ENCODE measurements at places on chromosomes 3 and 15.
A peak's percentile ranks its signal among the peaks of the same experiment; 100 is the strongest.

DNA sequence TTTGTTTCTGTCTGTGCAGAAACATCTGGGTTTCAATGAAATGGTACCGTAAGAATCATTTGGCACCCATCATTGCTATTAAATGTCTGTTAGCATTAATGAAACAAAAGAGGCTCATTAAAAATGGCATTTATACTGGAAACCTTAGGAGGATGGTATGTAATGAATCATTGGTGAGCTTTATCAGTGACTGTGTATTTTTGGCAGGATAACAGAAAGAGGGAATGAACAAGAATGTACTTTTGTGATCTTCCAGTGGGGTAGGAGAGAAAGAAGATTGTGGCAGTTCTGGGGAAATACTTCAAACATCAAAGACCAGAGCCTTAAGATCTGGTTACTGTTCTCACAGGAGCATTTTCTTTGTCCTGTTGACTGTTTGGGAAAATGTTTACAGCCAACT, 4.7 kb upstream of the DCBLD2 start:
- no peak for DNase-seq

- DNase-seq, result no peak
These were observed 198.9 kb upstream of the LPP start for GRCh38 chr3:187954873-187955586.

DNA sequence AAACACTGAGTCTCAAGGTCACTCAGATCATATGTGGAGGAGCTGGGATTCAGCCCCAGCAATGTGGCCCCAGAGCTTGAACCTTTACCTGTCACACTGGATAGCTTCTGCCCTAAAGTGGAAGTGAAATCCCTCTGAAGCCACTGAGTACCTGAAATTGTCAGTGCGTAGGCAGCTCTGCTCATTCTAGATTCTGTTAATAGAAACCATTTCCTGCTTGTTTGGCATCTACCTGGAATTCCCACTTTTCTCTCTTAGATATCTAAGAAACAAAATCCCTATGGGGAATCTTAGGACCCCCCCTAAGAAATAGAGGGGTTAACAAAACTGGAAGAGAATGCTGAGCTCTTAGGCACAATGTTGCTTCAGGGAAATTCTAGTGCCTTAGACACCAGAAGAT, 29.8 kb downstream of the FBXL22 start:
- DNase-seq, result no peak

- no peak for DNase-seq
These were observed 517.3 kb downstream of the MECOM start for GRCh38 chr3:169146179-169146665.

DNA sequence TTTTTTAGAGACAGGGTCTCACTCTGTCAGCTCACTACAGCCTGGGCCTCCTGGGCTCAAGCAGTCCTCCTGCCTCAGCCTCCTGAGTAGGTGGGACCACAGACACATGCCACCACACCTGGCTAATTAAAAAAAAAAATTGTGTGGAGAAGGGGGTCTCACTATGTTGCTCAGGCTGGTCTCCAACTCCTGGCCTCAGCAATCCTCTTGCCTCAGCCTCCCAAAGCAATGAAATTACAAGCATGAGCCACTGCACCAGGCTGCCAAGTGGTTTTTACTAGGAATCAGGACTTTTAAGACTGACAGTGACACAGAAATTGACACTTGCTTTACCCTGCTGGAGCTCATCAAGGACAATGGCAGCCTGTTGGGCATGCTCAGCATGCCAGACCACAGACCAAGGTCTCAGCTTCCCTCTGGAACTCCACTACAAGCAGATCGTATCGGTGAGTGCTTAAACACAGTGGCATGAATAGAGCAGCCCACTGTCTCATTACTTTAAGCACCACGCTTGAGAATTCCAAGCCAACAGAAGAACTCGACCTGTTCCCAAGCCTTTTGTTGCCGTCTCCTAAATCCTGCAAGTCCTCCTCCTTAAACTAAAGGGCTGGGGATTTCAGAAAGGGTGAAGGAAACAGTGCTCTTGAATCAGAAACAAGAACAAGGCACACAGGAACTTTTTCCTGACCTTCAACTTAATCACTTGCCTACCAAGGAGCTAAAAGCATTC, 41.4 kb downstream of the EOMES start:
- no peak for DNase-seq

DNA sequence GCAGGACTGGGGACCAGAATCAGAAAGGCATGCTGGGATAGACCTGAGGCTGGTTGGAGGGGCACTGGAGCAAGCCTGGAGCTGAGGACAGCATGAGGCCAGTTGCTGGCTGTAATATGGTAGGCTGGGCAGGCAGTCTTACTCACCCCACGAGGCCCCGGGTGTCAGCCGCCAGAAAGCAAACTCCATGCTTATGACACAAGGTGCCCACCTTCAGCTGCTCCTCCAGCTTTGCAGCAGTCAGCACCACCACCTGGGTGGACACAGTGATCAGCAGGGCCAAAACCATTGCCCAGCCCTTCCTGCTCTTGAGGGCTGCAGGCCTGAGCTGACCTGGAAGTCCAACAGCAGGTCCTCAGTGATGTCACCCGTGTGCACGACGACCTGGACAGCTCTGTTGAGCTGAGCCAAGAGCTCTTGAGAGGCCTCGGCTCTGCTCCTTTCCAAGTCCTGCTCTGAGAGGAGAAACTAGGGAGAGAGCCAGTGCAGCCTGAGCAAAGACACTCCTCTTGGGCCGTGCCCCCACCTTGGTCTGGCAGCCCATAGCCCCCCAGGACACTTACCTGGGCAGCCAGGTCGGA, 747 bp downstream of the UBA7 start:
- DNase-seq, result no peak

GRCh38 chr15:101088788-101089578, 162.9 kb downstream of the CHSY1 start:
- DNase-seq, result no peak

DNA sequence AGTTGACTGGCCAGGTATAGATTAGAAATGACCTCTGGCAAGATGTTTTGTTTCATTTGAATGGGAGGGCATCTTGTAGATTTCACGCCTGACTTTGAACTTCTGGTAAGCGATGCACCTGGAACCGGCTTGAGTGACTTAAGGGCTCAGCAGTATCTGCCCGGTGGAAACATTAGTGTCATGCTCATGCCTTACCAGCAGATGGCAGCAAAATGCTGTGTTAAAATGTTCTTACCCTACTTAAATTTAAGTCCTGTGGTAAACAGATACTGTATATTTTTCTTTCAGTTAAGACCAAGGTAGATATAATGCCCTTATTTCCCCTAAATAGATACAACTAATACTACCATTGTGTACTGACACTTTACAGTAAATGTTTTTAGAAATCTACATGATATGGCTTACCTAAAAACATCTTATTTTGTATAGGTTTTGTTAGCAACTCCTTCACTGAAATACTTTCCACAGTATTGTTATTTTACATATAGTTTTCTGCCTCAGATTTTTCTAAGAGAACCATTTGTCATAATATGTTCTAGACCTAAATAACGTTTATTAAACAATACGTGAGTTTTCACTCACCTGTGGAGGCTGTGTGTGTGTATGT, 25.5 kb downstream of the ASB7 start:
- DNase-seq, result peak; percentile 31

DNA sequence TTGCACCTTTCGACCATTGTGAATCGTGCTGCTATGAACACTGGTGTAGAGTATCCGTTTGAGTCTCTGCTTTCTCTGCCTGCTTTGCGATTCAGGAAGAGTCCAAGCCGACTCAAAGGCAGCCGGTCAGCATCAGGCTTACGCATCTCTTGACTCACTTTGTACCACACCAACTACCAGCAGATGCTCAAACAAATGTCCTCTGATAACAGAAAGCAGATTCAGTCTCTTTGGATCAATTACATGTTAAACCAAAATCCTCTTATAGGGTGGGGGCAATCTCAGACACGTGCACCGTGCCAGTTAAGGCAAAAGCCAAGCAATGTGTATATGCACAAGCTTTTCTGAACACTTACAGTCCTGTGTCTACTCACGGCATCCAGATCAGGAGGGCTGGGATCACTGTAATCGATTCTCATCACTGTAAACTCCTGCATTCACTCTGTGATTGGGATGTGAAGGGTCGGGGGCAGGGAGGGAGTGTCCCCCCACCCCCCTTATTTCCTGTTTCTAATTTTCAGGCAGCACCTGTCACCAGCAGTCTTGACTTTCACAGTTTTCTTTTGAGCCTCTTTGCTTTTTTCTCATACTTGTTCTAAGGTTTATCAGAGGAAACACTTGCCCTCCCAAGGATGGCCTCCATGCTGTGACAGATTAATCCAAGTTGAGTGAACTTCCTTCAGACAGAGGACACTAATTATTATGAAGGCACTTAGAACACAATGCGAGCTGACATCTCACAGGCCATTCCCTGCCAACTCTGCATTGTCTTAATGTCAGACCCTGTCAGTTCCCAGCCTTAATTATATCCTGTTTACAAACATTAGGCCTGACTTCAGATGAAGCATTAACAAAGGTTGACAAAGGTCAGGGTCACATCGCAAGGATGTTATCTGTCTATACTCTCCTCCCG, 153.5 kb downstream of the MECOM start:
- no peak for DNase-seq

DNA sequence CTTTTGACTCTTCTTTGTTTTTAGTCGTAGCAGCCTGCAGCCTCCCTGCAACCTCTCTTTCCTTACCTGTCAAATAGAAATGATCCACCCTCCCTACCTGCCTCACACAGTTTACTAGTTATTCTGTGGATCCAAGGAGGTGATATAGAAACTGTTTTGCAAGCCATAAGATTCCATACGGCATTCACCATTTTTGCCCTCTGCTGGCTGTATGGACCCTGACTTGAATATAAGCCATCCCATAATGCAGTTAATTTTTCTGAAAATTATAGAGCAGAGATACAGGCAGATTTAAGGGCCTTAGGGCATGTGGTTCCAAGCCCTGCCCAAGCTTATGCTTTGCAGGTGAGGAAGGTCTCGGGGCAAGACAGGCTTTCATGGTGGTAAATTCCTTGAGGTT, 63.8 kb downstream of the CPN2 start:
- no peak for DNase-seq

DNA sequence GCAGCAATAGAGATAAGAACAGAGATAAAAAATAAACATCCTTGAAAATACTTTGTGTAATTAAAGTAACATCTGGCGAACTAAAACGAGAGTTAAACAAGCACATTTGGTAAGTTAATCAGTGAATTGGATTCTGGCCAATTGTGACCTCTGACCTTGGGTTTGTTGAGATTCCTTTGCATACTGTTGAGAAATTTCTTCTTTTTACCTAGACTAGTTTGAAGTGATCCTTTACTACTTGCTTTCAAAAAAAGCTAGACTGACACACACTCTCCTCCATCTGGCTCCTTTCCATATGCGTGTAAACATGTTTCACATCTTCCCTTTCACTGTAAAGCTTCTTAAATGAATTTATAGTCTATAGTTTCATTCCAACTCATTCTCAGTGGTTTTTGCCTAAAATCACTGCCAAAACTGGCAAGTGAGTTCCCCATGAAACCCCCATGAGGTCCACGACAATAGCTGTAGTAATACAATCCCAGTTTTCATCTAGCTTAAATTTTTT, 17.3 kb upstream of the GBE1 start:
- no peak for DNase-seq

- DNase-seq, result no peak
These were observed 2.4 kb upstream of the SEC62 start for GRCh38 chr3:169964176-169964575.

- DNase-seq, result no peak
These were observed 190.2 kb downstream of the SCAPER start for GRCh38 chr15:76714950-76715349.

DNA sequence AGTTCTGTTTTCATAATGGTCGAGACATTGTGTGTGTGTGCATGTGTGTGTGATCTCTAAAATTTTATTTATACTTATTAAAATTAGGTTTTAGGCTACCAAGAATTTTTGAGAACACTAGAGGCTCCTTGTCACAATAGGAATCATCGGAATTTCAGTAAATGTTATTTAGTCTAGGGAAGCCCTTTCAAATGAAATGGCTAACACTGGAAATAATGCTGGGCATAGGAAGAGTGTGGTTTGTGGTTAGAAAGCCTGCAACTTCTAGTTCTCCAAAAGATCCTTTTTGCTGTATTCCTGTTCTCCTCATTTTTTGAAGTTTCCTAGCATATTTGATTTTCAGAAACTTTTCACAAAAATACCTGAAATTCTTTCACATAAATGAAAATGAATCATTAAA, 92.5 kb upstream of the MBNL1 start:
- no peak for DNase-seq

DNA sequence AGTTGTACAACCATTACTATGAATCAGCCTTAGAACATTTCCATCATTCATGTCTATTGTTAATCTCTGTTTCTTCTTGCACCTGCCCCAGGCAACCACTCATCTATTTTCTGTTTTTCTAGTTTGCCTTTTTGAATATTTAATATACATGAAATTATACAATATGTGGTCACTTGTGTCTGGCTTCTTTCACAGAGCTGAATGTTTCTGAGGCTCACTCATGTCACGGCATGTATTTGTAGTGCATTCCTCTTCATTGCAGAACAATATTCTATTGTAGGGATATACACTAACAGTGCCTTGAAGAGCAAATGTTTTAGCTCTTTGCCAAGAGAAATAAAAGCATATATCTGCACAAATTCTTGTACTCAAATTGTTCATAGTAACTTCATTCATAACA, 32.9 kb downstream of the CERS3 start:
- no peak for DNase-seq

DNA sequence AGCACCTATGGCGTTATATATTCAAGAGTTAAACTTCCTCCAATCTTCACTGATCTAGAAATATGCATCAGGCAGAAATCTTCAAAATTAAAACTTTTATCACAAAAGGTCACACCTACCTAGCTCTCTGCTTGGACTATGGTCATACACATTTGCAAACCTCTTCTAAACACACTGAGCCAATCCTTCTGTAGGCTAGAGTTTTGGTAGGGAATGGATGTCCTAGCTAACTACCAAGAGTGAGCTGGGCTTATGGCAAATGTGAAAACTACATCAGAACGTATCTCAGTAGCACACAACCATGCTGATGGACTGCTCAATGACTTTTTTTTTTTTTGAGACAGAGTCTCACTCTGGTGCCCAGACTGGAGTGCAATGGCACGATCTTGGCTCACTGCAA, 29.6 kb downstream of the SETD2 start:
- no peak for DNase-seq

DNA sequence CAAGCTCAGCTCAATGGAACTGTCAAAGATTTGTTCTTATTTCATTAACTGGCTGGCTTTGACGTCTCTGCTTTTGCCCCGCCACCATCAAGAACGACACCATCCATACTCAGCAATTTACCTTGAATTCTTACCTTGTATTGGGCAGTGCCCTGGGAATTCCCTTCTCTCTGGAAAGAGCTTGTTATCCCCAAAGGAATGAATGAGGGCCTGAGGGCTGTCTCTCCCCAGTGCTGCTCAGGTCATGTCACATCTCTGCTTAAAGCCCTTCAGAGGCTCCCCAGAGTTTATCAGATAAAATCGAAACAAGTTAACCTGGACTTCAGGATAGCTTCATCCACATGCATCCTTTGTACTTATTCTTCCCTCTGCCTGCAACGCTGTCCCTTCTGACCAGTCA, 5.9 kb upstream of the WNT5A start:
- no peak for DNase-seq

DNA sequence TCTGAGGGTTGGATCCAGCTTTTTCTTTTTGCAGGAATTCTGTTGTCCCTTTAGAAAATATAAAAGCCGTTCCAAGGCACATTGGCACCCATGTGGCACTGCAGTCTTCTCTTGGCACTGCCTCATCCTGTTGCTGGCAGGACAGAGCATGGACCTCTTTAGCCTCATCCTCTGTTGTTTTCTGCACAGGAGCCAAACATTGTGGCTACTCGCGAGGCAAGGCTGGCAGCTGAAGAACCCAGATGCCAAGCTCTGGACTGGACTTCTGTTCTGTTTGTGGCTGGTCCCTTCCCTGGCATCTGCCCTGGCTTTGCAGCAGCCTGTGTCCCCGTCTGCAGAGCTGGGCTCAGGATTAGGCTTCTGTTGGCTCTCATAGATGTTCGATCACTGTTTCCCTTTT, 224.7 kb upstream of the TBC1D5 start:
- DNase-seq, result peak; percentile 81

Data from hippocampal formation (tissue), 2 donors.